ENCODE measurements at places on chromosomes 1 and 21. TPM values are rescaled to one million over a fixed set of nuclear protein-coding genes. Genes with fewer than 3 reads are reported as not detected.
A peak's percentile ranks its signal among the peaks of the same experiment; 100 is the strongest.

- H3K4me3 ChIP-seq = no peak overlapping the region
- DNase-seq = no peak
- H3K27me3 ChIP-seq = no peaks in the 10 kb centered on the region
- peaks cover 6% of the 10 kb centered on the region for H3K4me1 ChIP-seq
Measured at GRCh38 chr1:93164816-93165215, 15.4 kb downstream of the TMED5 start.

DNA sequence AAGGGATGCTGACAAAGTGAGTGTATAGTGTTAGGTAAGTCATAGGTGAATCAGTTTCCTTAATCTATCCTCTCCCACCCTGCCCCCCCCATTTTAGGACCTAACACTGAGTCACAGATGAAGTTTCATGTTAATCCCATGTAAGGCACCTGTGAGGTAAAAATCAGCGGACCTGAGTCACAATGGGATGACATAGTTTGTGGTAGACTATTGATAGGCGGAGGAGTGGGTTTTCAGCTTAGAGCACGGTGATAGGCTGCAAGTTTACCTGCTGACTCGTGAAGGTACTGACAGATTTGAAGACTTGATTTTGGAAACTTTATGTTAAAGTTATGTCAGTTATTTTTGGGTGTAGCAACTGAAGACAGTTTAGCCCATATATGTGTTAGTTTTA is 1.7 kb downstream of the TOR1AIP1 start:
- peaks cover 41% of the 10 kb centered on the region for H3K4me1 ChIP-seq
- H3K27ac ChIP-seq = peak overlapping the region; percentile 100
- no peak for DNase-seq
- peak overlapping the region; percentile 96 for H3K4me3 ChIP-seq

GRCh38 chr1:243246916-243247315 is 8.2 kb downstream of the CEP170 start:
- H3K4me1 ChIP-seq = peaks cover 66% of the 10 kb centered on the region
- no peak overlapping the region for H3K4me3 ChIP-seq
- no peaks in the 10 kb centered on the region for H3K27me3 ChIP-seq
- peak; percentile 9 for DNase-seq
- peaks cover 13% of the 10 kb centered on the region for H3K36me3 ChIP-seq

The C1orf105 gene
- not detected for total RNA-seq

The CEP85 gene
- total RNA-seq = 4.9 TPM

Data from HFFc6 (cell line).